ENCODE measurements at places on chromosomes 6 and 20. TPM values are rescaled to one million over a fixed set of nuclear protein-coding genes. Genes with fewer than 3 reads are reported as not detected.

The GFOD1 gene
- 8.1 TPM for polyA plus RNA-seq

The JARID2 gene
- 15.8 TPM for polyA plus RNA-seq

The RAB32 gene
- 41.3 TPM for polyA plus RNA-seq

DNA sequence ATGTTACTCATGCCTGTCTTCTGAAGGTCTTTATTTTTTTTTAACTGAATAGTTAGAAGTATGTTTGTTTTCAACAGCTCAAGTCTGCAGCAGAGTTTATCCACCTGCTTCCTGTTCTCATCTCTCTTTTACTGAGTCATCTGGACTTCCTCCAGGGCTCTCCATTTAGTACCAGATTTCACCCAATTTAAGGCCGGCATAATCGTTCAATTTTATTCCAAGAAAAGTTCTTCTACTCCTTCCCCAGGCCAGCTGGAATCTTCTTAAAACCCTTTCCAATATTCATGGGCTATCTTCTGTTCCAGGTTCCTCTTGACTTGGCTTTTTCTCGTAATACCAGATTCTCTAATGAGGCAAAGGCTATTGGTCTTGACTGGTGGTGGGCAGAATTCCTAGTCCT is 79.0 kb upstream of the LAMA2 start:
- no peaks in the 10 kb centered on the region for H3K27me3 ChIP-seq
- no peaks in the 10 kb centered on the region for H3K4me1 ChIP-seq
- H3K4me3 ChIP-seq = no peak overlapping the region
- no peaks in the 10 kb centered on the region for H3K36me3 ChIP-seq
- DNase-seq = no peak

GRCh38 chr6:111777357-111777756 is 95.9 kb downstream of the FYN start:
- H3K4me1 ChIP-seq = peaks cover 9% of the 10 kb centered on the region
- no peak for DNase-seq
- H3K36me3 ChIP-seq = peaks cover 48% of the 10 kb centered on the region
- H3K4me3 ChIP-seq = no peak overlapping the region

DNA sequence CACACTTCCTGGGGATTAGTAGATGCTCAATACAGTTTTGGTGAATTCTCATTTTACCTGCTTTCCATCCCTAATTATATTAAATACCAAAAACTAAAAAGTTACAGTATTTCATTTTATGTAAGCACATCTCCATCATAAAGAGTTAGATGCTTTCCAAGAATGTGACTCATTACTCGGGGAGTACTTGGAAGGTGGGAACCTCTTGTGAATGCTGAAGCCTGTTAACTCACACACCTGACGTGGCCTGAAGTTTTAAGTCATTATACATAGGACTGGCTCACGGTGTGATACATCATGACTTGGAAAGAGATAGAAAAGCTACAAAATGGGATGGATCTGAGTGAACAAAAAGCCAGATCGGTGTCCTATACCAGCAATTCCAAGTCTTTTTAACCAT is 2.2 kb upstream of the OSER1 start:
- DNase-seq = no peak
- H3K27me3 ChIP-seq = no peaks in the 10 kb centered on the region
- H3K4me3 ChIP-seq = no peak overlapping the region
- peaks cover 19% of the 10 kb centered on the region for H3K4me1 ChIP-seq
- H3K27ac ChIP-seq = no peak overlapping the region

GRCh38 chr20:4176187-4176586 is 160.8 kb upstream of the RNF24 start:
- H3K4me3 ChIP-seq = no peak overlapping the region
- no peaks in the 10 kb centered on the region for H3K27me3 ChIP-seq
- peaks cover 9% of the 10 kb centered on the region for H3K4me1 ChIP-seq
- H3K27ac ChIP-seq = no peak overlapping the region
- no peaks in the 10 kb centered on the region for H3K36me3 ChIP-seq

GRCh38 chr20:33177866-33178265 is 9.9 kb downstream of the BPIFA2 start:
- DNase-seq = no peak
- no peaks in the 10 kb centered on the region for H3K27me3 ChIP-seq
- no peaks in the 10 kb centered on the region for H3K36me3 ChIP-seq
- no peaks in the 10 kb centered on the region for H3K4me1 ChIP-seq
- no peak overlapping the region for H3K27ac ChIP-seq

GRCh38 chr6:19879663-19880062 is 42.5 kb downstream of the ID4 start:
- H3K4me1 ChIP-seq = no peaks in the 10 kb centered on the region
- H3K36me3 ChIP-seq = no peaks in the 10 kb centered on the region
- no peak overlapping the region for H3K4me3 ChIP-seq
- no peak overlapping the region for H3K27ac ChIP-seq

- H3K27ac ChIP-seq = no peak overlapping the region
- no peak overlapping the region for H3K4me3 ChIP-seq
- H3K27me3 ChIP-seq = no peaks in the 10 kb centered on the region
Measured at GRCh38 chr20:58004146-58004545, 224.3 kb downstream of the ANKRD60 start.

DNA sequence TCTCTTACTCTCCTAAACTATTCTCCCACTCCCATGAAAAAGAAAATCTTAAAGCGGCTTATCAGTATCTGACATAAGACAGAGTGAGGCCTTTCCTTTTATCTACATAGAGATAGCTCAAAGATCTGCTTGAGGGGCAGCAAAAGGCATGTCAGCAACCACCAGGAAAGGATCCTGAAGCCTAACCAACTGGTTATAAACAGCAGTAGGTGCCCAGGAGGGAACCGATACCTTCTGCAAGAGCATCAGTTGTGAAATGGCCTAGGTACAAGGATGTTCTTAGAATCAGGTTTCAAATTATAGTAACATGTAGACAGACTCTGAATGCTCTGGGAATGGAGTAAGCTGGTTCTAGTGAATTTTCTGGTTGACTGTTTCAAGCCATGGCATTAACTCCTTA is 21.4 kb downstream of the JARID2 start:
- no peak overlapping the region for H3K27ac ChIP-seq
- DNase-seq = no peak
- no peak overlapping the region for H3K4me3 ChIP-seq
- H3K36me3 ChIP-seq = peaks cover 3% of the 10 kb centered on the region
- no peaks in the 10 kb centered on the region for H3K27me3 ChIP-seq

DNA sequence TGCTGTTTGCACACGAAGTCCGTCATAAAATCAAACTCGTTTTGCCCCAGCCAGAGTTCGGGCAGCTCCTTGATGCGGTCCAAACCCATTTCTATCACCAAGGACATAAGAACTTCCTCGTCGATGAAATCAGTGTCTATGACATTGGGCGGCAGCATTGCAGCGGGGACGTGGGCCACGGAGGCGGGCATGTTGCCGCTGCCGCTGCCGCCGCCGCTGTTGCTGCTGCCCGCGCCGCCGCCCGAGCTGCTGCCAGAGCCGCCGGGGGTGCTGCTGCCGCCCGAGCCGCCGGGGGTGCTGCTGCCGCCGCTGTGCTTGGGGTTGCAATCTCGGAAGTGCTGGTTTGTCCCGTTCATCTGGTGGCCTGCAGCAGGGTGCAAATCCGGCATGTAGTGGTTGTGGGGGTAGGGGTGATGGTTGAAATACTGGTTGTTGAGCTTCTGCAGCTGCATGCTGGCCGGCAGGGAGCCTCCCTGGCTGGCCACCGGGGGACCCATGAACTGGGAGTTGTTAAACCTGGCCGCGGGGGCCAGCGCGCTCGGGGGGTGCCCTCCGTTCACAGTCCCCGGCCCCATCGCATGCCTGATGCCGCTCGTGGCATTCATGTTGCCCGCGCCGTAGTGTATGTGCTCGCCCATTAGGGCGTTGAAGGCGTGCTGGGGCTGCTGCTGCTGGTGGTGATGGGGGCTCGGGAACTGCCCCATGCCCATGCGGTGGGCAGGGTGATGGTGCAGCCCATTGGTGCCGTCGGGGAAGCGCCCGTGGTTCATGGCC is 1.1 kb downstream of the CITED2 start:
- H3K4me3 ChIP-seq = peak overlapping the region; percentile 63
- DNase-seq = peak; percentile 57
